NCI-H1105 treated with DMSO at 0.1 percent for 48 hours (cell line): ENCODE measurements at places on chromosomes 5 and 9.

DNA sequence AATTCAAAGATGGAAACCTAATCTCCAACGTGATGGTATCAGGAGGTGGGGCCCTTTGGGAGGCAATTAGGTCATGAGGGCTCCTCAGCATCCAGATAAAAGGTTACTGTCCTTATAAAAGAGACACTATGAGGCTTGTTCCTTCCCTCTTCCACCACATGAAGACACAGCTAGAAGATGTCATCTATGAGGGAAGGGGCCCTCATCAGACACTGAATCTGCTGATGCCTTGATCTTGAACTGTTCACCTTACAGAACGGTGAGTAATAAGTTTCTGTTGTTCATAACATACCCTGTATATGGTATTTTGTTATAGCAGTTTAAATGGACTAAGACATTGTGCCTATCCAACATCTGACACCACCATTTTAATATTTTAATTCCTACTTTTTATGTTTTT is 19.7 kb upstream of the CCNH start:
- DNase-seq: no peak

GRCh38 chr5:108084105-108084504 is 297.8 kb downstream of the FBXL17 start:
- DNase-seq: no peak

GRCh38 chr5:2587189-2588031 is 164.1 kb downstream of the IRX2 start:
- DNase-seq: no peak

- no peak for DNase-seq
Observed at GRCh38 chr5:23977997-23978396, 470.6 kb downstream of the PRDM9 start.

DNA sequence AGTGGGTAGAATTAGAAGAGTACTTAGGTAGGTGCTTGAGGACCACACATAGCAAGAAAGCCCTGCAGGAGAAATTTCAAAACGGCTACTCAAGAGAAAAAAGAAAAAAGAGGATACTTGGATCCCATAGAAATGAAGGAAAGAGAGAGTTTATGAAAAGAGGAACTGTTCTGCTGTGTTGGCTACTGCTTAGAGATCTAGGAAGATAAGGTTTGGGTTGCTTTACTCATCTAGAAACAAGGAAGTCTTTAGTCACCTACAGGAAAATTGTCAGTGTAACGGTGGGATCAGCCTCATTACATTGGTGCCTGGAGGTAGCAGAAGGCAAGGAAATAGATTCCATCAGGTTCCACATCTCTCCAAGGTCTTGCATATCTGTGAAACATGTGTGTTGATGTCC is 14.8 kb upstream of the C5orf46 start:
- DNase-seq: no peak

DNA sequence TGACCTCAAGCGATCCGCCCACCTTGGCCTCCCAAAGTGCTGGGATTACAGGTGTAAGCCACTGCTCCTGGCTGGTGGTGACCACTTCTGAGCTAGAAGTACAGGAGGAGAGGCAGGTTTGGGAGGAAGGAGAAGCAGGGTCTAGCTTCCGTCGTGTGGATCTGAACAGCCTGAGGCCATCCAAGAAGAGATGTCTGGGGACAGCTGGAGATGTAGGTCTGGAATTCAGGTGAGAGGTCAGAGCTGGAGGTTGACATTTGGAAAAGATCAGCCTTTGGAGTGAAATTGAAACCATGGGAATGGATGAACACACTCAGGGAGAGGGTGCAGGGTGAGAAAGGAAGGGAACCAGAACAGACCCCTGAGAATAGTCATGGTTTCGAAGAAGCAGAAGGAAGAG is 33.2 kb upstream of the GGTA1 start:
- no peak for DNase-seq

- DNase-seq: no peak
Observed at GRCh38 chr9:113664181-113664875, 200.8 kb downstream of the RGS3 start.

GRCh38 chr5:40518485-40518917 is 161.2 kb upstream of the PTGER4 start:
- no peak for DNase-seq

GRCh38 chr9:5440426-5440825 is 2.7 kb upstream of the PLGRKT start:
- no peak for DNase-seq

DNA sequence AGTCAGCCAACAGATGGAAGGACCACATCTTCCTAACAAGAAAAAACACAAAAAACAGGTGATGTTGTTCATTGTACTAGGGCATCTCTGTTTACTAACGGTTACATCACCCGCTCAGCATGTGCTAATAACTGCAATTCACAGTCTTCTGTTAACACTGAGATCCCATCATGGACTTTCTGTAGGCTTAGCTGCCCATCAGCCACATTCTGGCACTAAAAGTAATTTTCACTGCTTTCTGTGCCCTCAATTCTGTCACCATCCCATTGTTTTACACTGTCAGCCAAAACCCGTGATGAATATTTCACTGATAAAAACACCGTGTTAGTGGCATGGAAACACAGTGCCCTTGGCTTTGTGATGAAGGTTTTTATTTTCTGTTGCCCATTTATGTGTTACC is 64.6 kb downstream of the CAST start:
- DNase-seq: no peak

DNA sequence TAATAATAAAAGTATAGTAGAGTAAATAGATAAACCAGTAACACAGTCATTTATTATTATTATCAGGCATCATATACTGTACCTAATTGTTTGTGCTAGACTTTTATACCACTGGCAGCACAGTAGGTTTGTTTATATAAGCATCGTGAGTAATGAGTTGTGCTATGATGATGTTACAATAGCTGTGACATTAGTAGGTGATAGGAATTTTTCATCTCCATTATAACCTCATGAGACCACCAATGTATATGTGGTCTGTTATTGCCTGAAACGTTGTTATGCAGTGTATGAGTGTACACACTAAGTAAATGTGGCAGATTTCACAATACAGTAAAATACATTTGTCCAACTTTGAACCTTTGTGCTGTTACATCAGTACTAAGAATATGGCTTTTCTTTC is 72.7 kb upstream of the SPATA31D4 start:
- DNase-seq: no peak

DNA sequence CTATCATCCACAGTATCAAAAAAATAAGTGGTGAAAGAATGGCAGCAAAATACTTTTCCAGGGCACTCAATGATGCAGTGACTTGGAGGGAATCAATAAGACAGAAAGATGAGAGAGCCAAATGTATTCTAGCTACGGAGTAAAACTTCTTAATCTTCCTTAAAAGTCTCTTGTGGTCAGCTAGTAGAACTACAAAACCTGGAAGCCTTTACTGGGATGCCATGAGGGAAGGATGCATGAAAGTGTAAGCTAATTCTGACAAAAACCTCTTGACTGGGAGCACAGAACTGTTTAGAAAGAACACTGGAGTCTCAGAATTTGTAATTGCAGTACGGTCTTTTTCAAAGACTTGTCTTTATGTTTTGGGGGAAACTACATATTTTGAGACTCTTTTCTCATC is 432.8 kb upstream of the PTPRD start:
- DNase-seq: no peak

DNA sequence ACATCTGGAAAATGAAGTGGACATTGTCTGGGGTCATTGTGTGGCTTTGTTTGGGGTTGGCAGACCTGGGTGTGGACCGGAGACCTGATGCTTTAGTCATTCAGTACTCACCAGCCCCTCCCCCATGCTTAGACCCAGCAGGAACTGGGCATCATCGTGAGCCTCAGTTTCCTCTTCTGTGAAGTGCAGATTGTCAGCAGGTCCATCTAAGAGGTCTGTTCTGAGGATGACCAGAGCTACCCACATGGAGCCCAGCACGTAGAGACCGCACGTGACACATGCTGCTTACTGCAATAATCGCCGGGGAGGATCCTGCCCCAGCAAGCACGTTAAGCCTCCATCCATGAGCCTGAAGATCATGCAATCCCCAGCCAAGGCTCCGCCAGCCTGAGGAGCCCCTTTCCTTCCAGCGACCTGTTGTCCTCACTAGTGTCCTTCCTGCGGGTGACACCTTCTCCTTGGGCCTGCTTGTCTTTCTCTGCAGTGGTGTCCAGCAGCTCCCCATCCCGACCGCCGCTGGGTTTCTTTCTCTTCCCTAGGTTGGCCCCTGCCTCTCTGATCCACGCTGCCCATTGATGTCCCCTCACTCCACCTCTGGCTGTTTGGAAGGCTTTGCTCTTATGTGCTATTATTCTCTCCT is 26.7 kb upstream of the IRX4 start:
- no peak for DNase-seq

DNA sequence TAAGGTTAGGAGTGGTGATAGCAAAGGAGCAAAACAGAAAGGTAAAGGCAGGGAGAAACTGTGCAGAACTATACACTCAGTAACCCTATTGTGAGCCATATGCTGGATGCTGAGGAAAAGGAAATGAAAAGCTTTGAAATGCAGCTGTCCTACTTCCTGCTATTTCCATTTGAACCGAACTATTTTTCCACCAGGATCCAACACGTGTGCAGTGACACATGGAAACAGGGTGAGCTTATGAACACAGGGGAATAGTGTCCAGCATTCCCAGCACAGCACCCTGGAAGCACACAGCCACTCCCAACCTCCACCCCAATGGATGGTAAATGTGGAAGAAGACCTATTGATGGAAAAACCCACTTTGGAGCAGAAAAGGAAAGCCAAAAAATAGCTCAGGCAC is 69.0 kb upstream of the SLC12A2 start:
- no peak for DNase-seq

DNA sequence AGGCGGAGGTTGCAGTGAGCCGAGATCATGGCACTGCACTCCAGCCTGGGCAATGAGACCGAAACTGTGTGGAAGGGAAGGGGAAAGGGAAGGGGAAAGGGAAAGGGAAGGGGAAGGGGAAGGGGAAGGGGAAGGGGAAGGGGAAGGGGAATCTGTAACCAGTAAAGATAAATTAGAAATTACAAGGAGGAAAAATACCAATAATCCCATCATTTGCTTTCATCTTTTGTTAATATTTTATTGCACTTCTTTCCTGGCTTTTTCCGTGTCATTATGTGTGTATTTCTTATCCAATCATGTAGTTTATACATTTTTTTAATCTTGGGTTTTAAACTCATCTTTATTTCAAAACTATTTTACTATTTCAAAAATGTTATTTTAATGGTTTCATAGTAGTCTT is 29.6 kb upstream of the MRPS30 start:
- no peak for DNase-seq

DNA sequence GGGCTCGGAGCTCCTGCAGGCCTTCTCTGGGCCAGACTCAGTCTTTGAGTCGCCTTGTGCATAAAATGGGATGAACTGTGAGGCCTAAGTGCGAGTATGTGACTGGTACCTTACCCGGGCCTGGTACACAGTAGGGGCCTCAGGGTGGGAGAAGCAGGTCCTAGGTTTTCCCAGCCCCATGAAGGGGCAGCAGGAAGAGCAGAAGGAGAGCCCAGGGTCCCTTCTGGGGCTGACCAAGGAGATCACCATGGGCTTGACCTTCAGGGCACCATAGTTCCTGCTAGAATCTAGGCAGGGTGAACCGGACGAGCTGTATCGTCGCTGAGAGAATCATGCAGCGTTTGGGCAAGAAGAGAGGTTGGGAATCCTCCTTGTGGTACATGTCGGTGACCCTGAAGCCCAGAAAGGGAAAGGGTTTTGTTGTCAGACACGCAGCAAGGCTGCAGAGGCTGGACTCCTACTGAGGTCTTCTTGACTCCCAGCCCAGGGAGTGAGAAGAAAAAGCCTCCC is 373 bp upstream of the PHYKPL start:
- no peak for DNase-seq
